ENCODE measurements at places on chromosomes 12 and 14.

DNA sequence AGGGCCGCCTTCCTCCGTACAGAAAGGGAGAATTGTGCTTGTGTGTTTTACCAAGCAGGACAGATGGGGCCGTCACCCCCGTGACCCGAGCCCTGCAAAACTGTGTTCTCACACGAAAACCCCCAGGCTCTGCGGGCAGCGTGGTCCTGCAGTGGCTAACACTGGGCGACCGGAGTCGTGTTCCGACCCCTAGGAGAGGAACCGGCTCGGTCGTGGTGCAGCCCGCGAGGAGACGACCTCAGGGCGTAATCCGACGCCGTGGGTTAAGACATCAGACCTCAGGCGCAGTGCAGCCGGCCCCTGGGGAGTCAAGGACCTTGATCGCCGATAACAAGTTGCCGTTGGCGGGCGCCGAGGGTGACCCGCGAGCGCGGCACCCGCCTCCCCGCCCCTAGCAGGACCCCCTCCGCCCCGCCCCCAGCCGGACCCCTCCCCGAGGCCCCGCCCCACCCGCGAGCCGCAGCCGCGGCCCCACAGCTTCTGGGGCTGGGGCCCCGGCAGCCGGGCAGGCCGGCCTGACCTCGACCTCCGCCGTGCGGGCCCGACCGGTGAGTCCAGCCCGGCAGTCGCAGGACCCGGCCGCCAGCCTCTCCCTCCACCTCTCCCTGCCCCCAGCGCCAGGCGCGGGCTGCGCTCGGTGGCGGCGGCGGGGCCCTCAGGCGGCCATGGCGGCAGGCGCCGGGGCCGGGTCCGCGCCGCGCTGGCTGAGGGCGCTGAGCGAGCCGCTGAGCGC lies at the start of gene CHPT1:
CHPT1 (plus strand) TSS at position 444 of the 733 bp plus-strand sequence; CDS start at position 666, 222 bp downstream.
- DNase-seq, result peak; percentile 54

DNA sequence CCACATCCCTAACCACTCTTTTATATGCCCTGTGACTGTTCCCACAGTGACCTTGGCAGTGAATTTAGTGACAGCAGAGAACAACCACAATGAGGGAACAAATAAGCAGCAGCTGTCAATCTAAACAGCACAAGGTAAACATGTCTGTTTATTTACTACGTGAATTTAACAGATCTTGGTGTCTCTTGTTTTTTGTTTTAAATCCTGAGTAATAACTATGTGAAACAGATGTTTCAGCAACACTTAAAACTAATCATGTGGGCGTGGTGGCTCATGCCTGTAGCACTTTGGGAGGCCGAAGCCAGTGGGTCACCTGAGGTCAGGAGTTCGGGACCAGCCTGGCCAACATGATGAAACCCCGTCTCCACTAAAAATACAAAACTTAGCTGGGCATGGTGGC lies 17.0 kb upstream of the CFAP54 start:
- no peak for DNase-seq

DNA sequence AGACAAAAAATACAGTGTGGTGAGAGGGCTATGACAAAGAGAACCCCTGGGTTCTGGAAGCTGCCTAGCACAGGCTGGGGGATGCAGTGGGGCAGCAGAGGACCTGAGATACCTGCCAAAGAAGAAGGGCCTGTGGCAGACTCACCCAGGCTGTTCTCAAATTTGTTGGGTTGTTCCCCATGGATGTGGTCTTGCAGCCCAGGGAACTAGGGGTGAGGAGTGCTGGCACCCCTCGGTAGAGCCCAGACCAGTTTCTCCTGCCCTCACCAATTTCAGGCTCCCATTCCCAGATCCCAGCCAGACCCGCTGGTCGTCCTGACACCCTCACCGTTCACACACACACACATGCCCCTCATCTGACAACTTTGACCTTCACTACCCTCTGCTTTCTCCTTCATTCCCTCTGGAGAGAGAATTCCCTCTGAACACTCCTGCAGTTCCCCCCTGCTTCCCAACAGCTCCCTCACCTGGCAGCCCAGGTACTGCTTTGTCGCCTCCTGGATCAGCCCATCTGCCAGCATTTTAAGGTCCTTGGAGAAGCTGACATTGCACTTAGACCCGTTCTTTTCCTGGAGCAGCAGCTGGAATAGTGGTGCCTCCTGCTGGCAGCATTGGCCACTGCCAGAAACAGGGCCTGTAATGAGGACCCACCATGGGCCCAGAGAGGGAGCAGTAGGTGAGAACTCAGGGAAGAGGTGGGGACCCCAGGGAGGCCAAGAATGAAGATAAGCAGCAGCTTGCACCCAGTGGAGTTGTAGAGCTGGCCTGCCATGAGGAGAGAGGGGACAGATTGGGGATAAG lies 5.9 kb upstream of the GDF11 start:
- DNase-seq, result no peak

DNA sequence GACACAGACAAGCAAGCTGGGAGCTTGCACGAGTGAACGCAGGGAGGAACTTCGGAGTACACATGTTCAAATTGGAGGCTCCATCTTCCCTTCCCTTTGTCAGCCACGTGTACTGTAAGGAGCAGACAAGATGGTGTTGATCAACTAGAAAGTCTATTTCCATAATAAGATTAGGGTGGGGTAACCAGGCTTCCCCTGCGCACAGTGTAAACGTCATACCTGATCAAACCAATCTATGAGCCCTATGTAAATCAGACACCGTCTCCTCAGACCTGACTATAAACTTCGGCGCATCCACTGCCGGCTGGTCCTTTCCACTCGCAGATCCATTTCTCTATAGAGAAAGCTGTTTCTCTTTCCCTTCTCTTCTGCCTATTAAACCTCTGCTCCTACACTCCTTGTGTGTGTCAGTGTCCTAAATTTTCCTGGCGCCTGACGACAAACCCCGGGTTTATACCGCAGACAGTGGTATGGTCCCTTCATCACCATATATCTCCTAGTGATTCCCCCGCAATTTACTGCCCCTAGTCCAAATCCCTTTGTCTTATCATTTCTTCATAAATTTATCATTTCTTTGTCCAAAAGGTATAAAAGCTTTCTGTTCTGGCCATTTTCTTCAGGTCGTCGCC lies 7.5 kb upstream of the ETFBKMT start:
- DNase-seq, result no peak

GRCh38 chr14:89196545-89196944 lies 220.5 kb downstream of the FOXN3 start:
- DNase-seq, result no peak

DNA sequence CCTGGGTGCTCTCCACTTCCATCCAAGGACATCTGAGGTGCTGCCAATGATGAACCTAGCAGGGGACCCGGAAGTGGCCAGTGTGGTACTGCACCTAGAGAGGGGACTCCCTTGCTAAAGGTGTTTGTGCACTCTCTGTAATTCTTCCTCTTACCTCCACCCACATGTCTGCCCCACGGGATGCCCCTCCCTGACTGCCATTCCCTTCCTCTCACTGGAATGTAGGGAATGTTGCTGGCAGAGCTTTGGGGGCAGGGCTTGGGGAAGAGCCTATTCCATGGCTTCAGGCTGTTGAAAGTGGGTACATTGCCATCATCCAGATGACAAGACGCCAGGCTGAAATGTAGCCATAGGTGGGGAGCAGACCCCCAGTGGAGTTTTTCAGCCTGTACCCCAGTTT lies 153.2 kb downstream of the SMOC1 start:
- no peak for DNase-seq

- DNase-seq, result no peak
Observed at GRCh38 chr12:106114447-106115068, 24.2 kb downstream of the NUAK1 start.

DNA sequence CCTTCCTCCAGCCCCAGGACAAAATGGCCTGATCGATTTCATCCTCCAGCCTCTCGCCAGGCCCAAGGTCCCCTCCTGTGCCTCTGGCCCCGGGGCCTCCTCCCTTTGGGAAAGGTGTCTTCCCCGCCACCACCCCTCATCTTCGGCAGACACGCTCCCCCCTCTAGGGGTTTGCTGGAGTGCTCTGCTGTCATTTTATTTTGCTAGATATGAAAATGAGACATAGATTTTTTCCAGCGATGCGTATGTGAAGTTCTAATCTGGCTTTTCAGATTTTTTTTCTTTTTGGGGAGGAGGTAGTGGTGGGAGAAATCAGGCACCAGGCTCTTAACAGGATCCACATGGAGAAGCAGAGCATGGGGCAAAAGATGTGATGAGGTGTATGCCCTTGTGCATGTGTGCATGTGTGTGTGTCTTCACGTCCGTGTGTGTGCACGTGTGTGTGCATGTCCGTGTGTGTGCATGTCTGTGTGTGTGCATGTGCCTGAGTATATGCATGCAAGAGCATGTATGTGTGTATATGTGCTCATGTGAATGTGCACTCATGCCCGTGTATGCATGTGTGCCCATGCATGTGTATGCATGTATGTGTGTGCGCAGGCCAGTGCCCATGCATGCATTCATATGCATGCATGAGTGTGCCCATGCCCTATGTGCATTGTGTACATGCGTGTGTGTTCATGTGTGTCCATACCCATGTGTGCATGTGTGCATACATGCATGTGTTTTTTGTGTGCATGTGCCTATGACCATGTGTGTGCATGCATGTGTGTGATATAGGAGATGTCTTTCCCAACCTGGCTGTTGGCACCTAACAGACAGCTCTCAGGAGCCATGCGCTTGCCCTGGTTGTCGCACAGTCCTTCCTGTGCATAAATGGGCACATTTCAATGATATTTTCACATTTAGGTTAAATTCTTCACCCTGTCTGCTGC lies 203.0 kb downstream of the RBM19 start:
- no peak for DNase-seq

- no peak for DNase-seq
Observed at GRCh38 chr12:5453466-5453865, 21.6 kb downstream of the NTF3 start.

DNA sequence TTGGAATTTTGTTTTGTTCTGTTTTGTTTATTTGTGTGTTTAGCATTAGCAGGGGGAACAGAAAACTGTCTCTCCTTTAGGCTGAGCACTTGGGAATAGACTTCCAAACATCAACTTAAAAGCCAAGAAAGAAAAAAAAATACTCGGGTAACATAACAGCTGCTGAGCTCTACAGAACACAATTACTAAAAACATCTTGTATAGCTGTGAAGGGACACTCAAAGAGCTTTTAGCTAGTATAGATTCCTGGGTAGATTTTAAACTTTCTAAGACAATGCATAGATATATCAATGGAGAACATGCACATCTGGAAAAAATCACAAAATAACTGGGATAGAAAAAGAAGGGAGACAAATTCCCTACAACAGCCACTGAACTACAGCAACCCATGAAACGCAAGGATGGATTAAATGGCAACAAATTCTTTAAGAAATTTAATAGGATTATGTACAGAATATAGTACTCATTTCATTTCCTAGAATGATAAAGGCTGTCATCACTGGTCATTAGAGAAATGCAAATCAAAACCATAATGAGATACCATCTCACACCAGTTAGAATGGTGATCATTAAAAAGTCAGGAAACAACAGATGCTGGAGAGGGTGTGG lies 174.3 kb upstream of the KRR1 start:
- DNase-seq, result no peak

DNA sequence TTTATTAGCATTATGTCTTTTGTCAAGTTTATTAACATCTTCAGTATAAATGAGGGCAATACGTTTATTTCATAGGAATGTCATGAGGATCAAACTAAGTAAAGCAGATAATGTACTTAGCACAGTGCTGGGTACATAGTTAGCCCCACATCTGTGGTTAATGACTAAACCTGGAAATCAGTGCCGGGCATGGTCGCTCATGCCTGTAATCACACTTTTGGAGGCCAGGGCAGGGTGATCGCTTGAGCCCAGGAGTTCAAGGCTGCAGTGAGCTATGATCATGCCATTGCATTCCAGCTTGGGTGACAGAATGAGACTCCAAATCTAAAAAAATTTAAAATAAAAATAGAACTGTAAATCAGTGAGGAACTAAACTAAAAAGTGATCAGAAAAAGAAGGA lies 44.8 kb upstream of the GUCY2C start:
- no peak for DNase-seq

GRCh38 chr14:100709289-100710284 lies 17.1 kb upstream of the DLK1 start:
- DNase-seq, result peak; percentile 81

DNA sequence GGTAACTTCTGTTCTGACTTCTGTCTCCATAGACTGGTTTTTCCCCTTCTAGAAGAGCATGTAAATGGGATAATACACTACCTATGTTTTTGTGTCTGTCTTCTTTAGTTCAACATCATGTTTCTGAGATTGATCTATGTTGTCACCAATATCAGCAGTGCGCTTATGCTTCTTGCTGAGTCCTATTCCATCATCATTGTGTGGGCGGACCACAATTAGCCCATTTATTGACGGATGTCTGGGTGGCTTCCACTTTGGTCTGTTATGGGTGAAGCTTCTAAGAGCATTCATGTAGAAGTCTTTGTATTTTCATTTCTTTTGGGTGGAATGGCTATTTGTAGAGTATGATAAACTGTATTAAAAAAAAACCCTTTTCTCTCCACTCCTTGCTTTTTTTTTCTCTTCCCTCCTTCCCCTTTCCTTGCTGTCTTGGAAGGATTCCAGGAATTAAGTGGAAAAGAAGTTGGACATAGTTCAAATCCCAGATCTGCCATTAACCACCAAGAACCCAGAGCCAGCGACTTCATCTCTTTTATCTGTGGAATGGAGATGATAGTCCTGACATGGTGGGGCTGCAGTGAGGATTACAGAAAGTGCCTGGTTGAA lies 7.0 kb upstream of the SERPINA1 start:
- DNase-seq, result no peak

DNA sequence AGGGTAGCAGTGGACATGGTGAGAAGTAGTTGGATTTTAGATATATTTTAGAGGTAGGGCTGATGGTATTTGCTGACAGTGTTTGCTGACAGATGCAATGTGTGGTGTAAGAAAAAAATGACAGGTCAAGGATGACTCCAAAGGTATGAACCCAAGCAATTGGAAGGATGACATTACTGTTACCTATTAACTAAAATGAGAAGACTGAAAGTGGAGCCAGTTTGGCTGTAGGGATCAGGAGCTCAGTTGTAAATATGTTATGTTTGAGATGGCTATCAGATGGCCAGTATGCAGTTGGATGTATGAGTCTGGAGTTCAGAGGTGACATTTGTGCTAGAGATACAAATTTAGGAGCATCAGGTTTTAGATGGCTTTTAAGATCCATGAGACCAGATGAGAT lies 17.4 kb upstream of the SERPINA6 start:
- DNase-seq, result no peak

GRCh38 chr14:23532658-23533057 lies 18.9 kb downstream of the ZFHX2 start:
- no peak for DNase-seq

GRCh38 chr12:69653703-69654102 lies 43.0 kb upstream of the LRRC10 start:
- DNase-seq, result no peak
